ENCODE measurements at places on chromosomes 3 and 15.

GRCh38 chr3:11136830-11137626 lies 17.3 kb upstream of the HRH1 start:
- no peak for DNase-seq

DNA sequence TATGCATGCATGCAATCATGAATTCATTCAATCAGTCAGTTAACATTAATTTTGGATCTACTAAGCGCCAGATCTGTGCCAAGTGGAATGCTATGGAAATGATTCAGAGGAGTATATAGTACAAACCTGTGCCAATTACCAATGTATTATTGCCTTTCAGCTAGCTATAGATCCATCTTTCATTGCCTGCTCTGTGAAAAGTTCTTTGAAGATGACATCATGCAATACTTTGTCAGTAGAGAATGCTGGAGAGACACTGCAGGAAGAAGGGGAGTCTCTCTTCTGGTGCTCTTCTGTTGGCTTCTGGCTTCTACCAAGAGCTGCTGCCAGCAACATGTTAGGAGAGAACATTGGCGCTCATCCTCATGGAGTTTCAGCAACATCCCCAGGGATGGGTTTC lies 81.0 kb upstream of the LMCD1 start:
- no peak for DNase-seq

DNA sequence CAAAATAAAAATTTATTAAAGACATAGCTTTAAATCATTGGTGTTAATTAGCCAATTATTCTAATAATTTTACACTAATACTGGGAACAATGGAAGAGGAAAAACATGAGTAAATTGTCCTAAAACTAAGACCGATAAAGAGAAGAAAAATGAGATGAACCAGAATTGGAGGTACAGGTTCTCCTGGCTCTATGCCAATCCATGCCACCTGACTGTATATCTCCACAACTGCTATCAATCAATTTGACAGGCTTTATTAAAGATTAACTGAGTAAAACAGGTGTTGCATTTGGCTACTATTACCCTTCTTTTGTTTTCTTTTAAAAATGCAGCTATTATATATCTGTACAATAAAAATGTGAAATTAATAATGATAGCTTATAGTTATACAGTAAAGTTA lies 850.0 kb downstream of the CADM2 start:
- no peak for DNase-seq

DNA sequence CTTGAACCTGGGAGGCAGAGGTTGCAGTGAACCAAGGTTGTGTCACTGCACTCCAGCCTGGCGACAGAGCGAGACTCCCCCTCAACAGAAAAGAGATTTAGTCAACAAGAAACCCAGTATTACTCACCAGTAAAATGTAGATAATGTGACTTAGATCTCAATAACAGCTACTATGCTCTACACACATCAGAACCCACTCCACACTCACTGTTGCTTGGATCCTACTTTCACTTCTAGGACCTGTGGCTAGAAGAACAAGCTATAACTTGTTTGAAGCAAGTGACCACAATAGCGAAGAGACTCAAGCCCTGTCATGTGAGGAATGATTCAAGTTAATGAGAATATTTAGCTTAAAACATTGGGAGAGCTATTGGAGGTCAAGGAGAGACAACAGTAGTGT lies 100.7 kb downstream of the ANXA2 start:
- no peak for DNase-seq

DNA sequence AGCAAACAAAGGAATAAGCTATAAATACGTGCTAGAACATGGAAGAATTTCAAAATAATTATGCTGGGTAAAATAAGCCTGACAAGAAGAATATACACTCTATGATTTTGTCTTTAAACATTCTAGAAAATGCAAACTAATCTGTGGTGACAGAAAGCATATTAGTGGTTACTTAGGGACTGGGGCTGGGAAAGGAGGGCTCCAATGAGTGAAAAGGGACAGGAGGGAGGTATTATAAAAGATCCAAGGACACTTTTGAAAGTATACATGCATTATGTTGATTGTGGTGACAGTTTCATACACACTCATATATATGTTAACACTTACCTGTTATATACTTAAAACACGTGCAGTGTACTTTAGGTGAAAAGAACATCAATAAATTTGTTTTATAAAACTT lies 23.0 kb downstream of the MYH15 start:
- no peak for DNase-seq

DNA sequence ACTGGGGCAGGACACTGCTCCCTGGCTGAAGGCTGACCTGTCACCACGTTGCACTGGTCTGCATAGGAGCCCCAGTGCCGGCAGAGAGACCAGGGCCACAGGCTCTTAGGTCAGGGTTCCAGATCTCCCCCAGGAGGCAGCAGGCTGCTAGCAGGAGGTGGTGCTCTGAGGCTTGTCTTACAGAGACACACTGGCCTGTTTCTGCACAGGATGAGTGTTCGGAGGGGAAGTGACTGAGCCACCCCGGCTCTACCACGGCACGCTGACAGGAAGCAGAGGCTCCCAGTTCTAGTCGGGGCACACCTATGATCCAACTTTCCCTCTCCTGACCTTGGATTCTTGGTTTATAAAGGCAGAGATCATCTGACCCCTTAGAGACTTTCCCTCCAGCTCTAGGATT lies 8.6 kb downstream of the FBXL22 start:
- peak; percentile 20 for DNase-seq

DNA sequence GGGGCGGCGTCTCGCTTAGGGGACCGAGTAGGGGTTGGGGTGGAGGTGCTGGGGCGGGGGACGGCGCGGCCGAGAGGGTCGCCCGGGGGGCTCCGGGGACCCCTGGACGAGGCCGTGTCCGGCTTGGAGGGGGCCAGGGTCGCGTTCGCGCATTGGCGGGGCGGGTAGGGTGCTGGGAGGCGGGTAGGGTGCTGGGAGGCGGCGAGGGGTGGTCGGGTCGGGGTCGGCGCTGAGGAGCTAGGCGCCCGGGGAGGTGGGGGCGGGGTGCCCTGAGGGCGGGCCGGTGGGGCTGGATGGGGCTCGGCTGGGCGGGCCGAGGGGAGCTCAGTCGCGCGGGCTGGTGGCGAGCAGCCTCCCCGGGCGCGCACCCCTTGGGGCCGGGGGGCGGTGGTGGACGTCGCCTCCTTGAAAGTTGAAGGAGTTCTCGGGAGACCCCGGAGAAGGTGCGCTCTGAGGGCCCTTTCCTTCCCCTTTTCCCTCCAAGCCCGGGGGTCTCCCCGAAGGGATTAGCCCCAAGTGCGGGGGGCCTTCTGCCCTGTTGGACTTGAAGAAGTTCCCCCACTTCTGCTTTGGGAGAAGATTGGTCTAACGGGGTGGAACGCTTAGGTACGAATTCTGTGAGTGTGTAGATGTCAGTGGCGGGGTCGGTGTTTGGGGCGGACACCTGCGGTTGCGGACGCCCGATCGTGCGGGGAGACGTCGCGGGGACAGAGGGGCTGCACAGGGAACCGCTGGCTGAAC lies 543 bp downstream of the MEF2A start:
- DNase-seq = no peak

DNA sequence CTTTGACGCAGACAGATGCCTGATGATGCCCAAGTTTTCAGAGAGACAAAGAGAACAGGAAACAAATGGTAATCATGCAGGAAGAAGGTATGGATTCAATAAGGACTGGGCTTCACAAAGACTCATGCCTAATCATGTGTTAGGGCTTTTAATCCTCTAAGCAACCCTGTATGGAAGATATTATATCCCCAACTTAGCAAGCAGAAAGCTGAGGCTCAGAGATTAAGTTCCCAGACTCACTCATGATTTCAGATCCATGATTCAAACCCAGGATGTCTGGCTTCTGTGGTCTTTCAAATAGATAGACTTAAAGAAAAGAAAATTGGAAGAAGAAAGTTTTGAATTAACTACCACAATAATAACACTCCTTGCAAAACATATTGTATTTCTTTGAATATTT lies 4.1 kb upstream of the CLASP2 start:
- DNase-seq = no peak

GRCh38 chr3:168094877-168095610 lies 680 bp downstream of the GOLIM4 start:
- peak; percentile 46 for DNase-seq

DNA sequence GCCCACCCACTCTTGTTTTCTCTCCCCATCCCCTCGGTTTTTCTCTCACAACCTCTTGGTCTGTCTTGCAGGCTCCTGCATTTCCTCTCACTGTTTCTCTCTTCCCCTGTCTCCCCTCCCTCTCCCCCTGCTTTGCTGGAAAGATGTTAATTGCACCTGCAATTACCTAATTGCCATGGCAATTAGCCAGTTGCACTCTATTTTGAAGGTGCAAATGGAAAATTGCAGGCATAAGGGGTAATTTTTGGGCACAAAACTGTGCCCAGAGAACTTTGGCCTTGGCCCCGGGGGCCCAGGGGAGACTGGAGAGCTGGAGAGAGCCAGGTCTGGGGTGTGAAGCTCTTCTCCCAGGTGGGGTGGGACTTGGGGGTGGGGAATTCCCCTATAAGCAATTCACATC lies 164.5 kb upstream of the TLE3 start:
- no peak for DNase-seq

- no peak for DNase-seq
Observed at GRCh38 chr3:172643506-172644179, 67.2 kb downstream of the NCEH1 start.

DNA sequence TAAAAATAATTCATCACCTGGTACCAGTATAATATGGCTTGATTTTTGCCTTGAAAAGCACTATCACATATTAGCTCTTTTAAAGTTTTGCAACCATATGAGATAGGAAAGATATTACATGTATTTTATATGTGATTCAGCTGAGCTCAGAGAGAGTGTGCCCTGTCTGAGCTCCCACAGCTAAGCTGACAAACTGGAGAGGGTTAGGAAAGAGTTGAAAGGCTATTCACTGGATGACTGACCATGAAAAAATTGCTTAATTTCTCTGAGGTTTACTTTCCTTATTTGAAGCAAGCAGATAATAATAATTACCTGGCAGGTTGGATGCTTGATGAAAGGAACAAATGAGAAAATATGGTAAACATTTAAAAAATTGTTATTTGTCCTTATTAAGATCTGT lies 97.4 kb upstream of the CCDC80 start:
- no peak for DNase-seq

Data from KG1 (cell line).